Anterior cingulate cortex (tissue), 58 donors: ENCODE measurements at places on chromosomes 7 and 10.

- DNase-seq, result no peak
Measured at GRCh38 chr7:75981453-75982305, 12.7 kb downstream of the TMEM120A start.

- no peak for DNase-seq
Measured at GRCh38 chr7:117164620-117165019, 158.2 kb downstream of the WNT2 start.

GRCh38 chr10:82278401-82279182 lies 403.6 kb downstream of the NRG3 start:
- no peak for DNase-seq

DNA sequence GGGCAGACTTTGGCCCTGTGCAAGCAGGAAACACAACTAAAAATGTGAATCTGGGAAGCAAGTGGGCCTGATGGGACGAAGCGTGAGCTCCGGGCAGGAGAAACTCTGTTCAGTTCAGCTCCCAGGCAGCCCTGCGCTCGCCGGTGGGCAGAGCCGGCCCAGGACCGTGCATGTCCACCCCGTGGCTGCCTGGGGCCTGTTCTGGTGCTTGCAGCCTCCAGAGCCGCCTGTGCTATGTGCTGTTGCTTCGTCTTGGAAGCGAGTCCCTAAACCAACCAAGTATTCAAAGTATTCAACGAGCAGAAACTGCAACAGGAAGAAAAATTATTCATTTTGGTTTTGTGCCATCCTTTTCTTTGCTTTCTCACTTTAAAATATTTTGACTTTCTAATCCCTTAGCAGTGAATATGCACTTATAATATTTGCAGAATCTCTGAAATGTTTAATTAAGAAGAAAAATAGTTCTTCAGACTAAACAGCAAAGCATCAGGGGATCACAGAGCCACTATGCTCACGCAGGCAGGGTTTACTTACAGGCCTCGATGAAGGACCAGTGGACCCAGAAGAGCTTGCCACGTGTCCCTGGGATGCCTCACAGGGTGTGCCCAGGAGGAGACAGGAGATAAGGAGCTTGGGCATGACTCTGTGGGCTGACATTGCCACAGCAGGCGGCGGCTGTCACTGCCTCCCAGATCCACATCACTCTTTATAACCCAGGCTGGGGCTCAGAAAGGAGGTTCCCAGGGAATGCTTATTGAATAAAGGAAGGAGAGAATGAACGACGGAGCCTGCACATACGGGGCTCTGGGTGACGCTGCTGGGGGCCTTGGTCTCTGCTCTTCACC lies 45.6 kb downstream of the VIPR2 start:
- DNase-seq, result no peak

DNA sequence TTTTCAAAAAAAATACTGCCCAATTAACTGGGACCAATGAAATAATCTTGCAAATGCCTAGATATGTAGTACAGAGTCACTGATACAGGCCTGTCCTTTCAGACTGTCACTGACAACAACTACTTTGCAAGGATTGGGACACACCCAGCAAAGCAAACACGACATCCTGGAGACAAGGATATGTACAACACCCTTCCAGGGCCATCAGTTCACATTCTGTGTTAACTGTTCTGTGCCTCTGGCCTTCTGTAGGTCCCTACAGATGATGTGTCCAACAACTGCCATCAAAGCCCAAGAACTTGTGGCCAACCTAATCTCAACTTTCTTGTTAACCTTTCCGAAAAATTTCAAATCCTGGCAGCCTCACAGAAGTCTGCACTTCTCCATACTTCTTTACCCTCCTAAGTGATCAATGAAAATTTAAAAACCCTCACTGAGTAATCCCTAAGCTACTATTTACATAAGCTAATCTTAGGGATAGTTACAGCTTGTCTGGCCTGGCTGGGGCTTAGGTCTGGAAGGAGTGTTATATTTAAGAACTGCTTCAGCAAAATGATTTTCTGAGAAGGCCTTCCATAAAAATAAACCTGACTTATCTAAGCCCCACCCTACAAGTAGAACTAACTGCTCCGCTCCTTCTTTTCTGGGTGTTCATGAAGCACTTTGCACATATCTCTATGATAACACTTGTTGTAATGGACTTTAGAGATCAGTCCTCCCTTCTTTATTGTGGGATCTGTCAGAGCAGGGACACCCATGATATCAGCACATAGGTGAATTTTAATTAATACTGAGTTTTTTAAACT lies 21.0 kb downstream of the COBL start:
- DNase-seq, result no peak

GRCh38 chr10:48657416-48657815 lies 27.3 kb upstream of the WDFY4 start:
- no peak for DNase-seq

GRCh38 chr7:130486954-130487436 lies 4.9 kb upstream of the MEST start:
- no peak for DNase-seq

- DNase-seq, result no peak
Measured at GRCh38 chr10:18918532-18918931, 130.1 kb upstream of the MALRD1 start.

GRCh38 chr10:122419876-122420623 lies 34.4 kb upstream of the ARMS2 start:
- no peak for DNase-seq

DNA sequence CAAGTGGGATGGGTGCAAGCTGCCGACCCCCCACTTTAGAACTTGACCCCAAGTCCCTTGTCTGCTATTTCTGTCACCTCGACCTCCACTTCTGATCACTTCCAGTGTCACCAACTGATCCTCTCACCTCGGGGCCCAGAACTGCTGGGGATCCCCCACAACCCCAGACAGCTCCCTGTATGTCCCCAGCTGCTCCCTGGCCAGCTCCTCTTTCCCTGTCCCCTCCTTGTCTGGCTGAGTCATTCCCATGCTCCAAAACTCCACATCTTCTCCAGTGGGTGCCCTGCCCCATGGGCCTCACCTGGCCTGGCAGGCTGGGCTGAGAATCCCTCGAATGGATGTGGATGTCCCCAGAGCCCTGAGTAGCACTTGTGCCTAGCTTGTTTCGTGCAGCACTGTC lies 154.3 kb upstream of the PCBD1 start:
- DNase-seq, result no peak

DNA sequence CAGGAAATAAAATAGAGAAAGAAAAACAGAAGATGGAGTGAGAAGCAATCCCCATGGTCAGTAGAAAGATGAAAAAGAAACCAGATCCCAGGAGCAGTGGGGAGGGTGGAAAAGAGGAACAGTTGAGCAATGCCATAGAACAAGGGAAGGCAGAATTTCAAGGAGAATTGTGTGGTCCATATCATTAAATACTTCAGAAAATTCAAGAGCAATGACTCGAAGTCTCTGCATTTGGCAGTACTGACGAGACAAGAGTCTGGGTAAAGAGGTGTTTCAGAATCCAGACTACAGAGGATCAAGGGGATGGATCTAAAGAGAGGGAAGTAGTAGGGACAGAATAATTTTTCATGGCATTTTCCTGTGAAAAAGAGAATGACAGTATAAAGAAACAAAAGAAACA lies 512.6 kb downstream of the PHTF2 start:
- DNase-seq, result no peak
